ENCODE measurements at places on chromosomes 11 and 22.

GRCh38 chr11:116729501-116730240, 43.1 kb downstream of the BUD13 start:
- DNase-seq = no peak

- DNase-seq = no peak
Observed at GRCh38 chr11:92954003-92954402, 15.4 kb upstream of the MTNR1B start.

- DNase-seq = no peak
Observed at GRCh38 chr11:95338430-95338991, 107.5 kb upstream of the SESN3 start.

GRCh38 chr11:118071416-118072030, 5.4 kb upstream of the TMPRSS4 start:
- no peak for DNase-seq

GRCh38 chr22:44231233-44231632, 50.5 kb downstream of the PARVG start:
- no peak for DNase-seq

- DNase-seq = no peak
Observed at GRCh38 chr11:1507381-1508140, 21.0 kb upstream of the MOB2 start.

GRCh38 chr11:69535908-69536307, 54.4 kb downstream of the LINC01488 start:
- no peak for DNase-seq

DNA sequence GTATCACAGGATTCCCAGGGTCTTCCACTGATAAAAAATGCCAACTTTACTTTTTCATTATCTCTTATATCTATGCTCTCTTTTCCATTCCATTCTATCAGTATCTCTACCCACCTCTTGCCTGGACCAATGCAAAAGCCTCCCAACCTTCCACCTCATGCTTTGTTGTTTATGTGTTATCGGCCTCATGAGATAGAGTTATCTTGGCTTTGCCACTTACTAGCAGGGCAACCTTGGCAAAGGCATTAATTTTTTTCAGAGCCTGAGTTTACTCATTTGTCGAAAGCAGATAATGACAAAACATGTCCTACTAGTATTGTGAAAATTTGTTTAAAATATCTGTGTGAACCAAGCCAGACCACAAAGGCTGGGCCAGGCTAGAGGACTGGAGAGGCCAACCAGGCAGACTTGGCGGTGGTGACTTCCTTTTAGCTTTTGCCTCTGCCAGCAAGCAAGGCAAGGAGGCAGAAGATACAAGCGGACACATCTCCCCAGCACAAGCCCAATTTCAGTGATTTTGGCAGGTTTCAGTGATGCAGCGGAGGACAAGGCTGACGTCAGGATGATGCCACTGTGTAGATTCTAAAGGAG, 106.9 kb downstream of the ADAMTS15 start:
- no peak for DNase-seq

GRCh38 chr22:34943830-34944229, 122.1 kb upstream of the ISX start:
- no peak for DNase-seq

- DNase-seq = no peak
Observed at GRCh38 chr11:45412051-45412471, 125.9 kb upstream of the SYT13 start.

DNA sequence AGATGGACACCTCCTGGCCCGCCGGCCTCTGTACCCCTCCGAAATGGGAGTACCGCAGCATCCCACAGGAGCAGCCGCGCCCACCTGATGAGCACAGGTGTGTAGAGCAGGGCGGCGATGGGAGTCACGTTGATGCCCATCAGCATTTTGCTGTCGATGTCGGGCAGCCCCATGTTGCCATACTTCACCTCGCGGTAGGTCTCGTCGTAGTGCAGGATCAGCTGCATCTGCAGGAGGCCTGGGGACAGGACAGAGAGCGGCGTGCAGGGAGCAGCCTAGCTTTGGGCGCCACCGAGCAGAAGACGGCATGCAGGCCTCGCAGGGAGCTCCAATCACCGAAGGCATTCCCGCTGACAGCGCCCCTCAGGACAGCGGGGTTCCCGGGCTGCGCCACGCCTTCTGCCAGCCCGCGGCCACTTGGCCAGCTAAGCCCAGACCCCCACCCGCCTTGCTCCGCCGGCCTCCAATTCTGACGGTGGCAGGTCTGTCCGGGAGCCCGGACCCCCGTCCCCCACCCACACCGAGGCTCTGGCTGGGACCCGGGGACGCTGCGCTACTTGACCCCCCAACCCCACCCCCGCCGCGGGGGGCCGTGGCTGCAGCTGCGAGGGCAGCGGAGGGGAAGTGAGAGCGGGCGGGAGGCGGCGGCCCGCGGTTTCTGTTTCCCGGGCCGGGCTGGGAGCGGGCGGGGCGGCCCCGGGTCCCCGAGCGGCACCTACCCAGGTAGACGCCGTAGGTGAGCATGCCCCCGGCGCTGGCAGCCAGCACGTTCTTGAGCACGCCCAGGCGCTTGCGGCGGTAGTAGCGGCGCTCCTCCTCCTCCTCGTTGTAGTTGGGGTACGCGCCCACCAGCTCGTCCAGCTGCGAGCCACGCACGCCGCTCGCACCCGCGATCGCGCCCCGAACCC, 705 bp downstream of the UNC93B1 start:
- peak; percentile 63 for DNase-seq

GRCh38 chr11:118128721-118129470, 23.7 kb downstream of the SCN4B start:
- no peak for DNase-seq

- DNase-seq = no peak
Observed at GRCh38 chr11:128727796-128728431, 34.0 kb downstream of the FLI1 start.

All from activated CD4-positive, alpha-beta T cell treated with anti-CD3 and anti-CD28 coated beads, Interleukin-2, amount 50 U/mL, for 1 hour (primary cell).